Stimulated activated CD4-positive, alpha-beta T cell treated with anti-CD3 and anti-CD28 coated beads, Interleukin-15, amount 100 ng/mL, for 1 hour (primary cell): ENCODE measurements at places on chromosomes 4 and X.

GRCh38 chrX:15998350-15998749, 125.0 kb upstream of the GRPR start:
- no peak for DNase-seq

DNA sequence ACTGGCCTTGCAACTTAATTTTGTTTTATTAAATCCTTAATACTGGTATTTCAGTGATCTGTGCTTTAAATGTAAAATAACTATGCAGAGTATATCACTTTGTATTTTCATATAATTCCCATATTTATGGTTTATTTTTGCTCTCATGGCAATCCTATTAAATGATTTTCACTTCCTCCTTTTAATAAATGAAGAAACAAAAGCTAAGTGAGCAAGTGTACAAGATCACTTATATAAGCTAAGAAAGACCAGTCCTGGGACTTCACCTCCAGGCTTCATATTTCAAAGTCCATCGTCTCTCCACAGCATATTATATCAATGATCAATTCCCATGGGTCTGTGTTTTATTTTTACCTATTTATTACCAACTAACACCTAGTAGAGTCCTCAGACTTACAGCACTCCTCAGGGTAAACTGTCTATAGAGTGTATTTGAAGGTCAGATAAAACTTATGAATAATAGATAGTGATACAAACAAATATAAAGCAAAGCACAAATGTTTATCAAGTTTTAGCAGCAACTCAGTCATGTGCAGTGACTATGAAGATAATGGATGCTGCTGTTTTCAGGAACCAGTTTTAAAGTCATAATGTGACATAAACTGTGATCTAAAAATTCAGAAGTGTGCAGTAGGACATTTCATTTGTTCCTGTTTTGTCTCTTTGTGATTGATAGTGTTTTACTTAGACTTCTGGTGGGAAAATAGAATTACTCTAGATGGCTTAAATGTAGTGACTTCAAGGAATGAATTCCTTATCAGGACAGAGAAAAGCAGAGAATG, 56.8 kb downstream of the ARHGAP24 start:
- no peak for DNase-seq

DNA sequence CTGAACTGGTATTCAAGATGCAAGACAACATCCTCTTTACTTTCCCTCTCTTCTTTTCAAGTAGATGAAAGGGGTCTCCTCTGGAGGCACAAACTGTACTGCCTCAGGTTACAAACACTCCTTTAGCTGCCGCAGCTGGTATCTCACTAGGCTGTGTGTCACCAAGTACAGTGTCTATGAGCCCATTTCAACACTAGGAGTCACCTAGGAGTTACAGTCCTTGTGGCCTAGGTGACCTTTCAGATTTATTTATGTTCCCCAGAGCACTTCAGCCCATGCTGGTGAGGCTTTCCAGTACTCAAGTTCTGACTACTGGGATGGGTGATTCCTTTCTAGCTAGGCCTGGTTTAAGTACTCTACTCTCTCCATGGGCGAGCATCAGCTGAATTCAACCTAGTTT, 32.4 kb upstream of the TMLHE start:
- DNase-seq, result no peak

DNA sequence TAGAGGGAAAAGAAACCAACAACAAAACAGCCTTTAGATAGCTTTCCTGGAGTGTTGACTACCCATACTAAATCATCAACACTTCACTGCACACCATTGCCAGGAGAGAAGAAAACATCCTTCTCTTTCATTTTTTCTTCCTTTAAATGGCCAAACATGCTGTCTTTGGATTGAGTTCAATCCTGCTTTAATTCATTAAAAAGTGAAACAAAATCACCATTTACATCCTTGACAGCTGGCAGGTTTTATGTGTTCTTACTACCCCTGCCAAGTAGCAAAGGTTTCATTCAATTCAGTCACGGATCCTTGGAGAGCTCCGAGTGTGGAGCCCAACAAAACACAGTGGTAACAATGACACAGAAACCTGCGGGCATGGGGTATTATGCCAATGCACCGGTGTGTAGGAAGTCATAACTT, 568.3 kb downstream of the ANKRD50 start:
- no peak for DNase-seq

DNA sequence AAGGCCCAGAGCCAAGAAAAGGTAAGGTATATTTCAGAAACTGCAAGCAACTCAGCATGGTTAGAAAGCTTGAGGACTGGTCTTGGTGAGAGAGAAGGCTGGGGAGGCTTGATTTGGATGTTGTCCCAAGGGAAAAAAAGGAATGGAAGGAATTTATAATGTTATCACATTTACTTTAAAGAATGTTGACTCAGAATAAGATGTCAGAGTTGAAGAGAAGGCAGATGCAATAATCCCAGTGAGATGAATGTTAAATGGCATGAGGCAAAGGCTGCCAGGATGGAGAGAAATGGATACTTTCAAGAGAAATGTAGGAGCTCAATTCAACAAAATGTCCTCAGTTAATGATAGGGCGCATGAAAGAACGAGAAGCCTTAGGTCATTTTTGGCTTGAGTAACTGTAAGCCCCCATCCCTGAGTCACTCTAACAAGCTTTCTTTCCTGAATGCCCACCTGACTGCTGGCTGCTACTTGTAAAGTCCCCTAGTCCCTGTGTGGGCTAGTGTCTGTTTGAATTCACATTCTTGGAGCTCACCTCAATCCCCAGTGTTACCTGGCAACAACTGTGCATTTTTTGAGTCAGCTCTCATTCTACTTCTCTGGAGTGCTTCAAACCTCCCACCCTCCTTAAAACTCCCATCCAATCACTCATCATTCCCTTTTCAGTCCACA, 103.0 kb upstream of the TAPT1 start:
- no peak for DNase-seq

DNA sequence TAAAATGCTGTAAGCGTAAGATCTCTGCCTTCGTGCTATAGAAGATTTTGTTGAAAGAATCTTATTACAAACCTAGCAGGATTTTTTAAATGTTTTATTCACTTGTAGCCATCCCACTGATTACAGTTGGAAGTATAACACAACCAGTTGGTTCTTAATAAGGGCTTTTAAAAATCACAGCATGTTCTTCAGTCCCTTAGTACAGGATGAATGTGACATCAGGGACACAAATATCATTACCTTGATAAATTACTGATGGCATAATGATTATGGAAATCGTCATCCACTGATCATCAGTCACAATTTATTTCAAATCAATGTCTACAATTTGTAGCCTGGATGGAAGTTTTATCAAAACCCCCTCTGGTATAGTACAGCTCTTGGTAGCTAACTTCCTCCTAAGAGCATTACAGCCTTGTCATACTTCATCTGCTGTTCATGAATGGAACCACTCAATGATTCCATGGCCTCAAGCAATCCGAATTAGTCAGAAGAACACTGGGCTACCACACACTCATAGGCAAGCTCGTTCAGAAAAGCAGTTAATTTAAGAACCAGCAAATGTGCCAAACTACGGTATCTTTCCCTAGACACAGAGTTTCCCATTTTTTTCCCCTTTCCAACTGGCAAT, 389.2 kb upstream of the TENM3 start:
- no peak for DNase-seq

GRCh38 chr4:54402880-54403480, 173.9 kb downstream of the PDGFRA start:
- DNase-seq, result no peak

DNA sequence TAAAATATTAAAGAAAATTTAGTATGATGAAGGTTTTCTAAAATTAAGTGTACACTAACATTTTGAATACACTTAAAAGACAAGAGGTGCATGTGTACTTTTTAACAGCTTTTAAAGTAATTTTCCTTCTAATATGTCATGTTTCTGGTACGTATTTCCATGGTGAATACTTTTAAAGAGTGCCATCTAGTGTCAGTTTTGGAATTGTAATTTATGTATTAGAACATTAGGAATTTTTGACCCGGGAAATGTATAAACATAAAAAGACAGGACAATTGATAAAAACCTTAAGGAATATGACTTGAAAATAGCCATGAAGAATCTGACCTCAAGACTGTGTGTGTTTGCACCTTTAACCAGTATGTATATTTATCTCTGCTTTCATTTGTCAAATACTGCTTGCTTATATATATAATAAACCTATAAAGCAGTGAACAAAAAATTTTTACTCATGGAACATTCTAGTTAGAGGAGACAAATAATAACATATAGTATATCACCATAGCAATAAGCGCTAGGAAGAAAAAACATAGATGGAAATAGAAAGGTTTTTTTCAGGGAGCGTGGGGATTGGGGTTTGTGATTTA, 7.2 kb downstream of the GSTCD start:
- DNase-seq, result no peak

GRCh38 chr4:83860200-83860599, 324.3 kb downstream of the GPAT3 start:
- no peak for DNase-seq
